ENCODE measurements at places on chromosomes 13 and 19. TPM values are rescaled to one million over a fixed set of nuclear protein-coding genes. Genes with fewer than 3 reads are reported as not detected.

VSIG10L gene
- total RNA-seq: 0.54 TPM

- DNase-seq: no peak
These were observed 17.3 kb upstream of the DCLK1 start for GRCh38 chr13:36148446-36148845.

TIMM44 gene
- total RNA-seq: 51.2 TPM

GRCh38 chr13:47019977-47020376 is 123.1 kb upstream of the HTR2A start:
- no peak for DNase-seq

GRCh38 chr19:49776371-49776764 is 9.6 kb downstream of the AP2A1 start:
- DNase-seq: no peak

PRSS57 gene
- not detected for total RNA-seq

TRPC4 gene
- total RNA-seq: 7.1 TPM

MBD3L2 gene
- total RNA-seq: not detected

GAPDHS gene
- total RNA-seq: not detected

FCER2 gene
- 1.4 TPM for total RNA-seq

DNA sequence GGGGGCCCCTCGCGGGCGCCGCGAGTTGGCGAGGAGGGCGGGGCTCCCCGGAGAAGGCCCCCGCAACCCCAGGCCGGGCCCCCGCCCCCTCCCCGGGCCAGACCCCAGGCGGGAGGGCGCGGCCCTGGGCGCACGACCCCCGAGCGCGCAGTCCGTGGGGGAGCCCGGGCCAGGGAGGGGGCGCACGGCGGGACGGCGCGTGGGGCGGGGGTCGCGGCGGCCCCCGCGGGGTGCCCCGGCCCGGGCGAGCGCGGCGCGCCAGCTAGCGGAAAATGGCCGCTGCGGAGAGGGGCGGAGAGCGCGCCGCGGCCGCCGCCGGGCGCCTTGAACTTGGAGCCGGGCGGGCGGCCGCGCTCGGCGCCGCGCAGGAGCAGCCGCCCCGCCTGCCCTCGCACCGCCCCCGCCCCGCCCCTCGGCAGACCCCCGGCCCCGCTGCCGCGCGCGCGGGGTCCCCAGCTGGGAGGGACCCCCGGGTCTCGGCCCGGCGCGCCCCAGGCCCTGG is 6.4 kb upstream of the NFIC start:
- DNase-seq: no peak

GNA15 gene
- total RNA-seq: 14.0 TPM

UFM1 gene
- 40.9 TPM for total RNA-seq

SCAF1 gene
- 30.6 TPM for total RNA-seq

DNA sequence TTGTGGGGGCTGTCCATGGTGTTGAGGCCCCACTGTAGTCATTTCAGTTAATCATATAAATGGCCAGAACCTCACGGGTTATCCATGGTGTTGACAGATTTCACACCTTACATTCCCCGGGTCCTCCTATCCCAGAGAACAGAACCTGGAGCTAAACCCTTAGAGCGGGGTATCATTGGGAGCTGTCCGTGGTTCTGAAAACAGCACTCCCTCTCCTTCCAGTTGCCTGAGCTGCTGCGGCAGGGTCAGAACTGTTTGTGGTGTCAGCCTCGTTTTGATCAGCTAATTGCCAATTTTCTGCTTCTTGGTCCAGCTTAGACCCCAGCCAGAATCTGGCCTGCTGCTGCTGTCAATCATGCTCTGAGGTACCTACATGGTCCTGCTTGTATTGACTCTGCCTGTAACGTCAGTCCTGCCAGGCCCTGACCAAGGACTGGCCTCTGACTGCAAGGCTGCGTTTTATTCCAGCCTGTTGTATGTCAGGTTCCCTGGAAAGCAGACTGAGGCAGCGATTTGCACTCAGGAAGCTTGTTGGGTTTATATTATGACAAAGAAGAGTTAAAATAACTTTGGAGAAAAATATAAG is 55.8 kb upstream of the KCTD15 start:
- no peak for DNase-seq

DNA sequence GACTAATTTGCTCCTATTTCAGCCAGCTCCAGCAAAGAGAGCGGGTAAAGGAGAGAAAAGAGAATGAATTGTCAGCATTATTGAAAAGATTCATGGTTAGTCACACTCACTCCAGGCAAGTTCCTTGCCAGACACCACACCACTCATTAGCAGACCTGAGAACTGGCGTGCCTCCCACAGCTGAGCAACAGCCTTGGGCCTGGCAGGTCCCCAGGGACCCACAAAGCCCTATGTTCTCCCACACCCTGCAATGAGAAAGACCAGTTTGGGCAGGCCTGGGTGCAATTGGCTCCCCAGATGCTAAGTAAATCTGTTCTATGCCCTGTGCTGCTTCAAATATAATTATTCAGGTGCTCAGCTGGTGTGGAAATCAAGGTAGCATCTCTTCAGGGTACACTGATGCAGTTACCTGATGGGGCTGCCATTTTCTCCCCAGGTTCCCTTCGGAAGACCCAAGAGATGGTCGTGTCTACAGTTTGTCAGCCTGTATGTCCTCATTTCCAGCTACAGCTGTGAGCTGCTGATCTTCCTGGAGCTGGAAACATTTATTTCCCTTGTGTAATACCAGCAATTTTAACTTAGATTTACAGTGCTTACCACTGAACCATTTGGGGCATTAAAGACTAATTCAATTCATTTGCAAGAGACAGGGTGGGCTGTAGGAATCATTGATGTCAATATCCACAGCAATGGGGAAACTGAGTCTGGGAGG is 405.0 kb downstream of the COG6 start:
- peak; percentile 24 for DNase-seq

DNA sequence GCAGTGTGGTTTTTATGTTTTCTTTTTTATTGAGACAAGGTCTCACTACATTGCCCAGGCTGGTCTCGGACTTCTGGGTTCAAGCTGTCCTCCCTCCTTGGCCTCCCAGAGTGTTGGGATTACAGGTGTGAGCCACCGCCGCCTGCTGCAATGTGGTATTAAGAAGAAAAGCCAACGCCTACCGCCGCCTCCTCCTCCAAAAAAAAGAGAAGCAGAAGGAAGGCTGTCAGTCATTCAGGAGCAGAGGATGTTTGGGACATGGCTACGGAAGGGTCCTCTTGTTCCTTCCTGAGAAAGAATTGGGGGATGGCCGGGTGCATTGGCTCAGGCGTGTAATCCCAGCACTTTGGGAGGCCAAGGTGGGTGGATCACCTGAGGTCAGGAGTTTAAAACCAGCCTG is 1.2 kb downstream of the PPP1R37 start:
- DNase-seq: no peak

PRRG2 gene
- total RNA-seq: not detected

- DNase-seq: no peak
These were observed 1.4 kb upstream of the SLC7A9 start for GRCh38 chr19:32870981-32871451.

DNA sequence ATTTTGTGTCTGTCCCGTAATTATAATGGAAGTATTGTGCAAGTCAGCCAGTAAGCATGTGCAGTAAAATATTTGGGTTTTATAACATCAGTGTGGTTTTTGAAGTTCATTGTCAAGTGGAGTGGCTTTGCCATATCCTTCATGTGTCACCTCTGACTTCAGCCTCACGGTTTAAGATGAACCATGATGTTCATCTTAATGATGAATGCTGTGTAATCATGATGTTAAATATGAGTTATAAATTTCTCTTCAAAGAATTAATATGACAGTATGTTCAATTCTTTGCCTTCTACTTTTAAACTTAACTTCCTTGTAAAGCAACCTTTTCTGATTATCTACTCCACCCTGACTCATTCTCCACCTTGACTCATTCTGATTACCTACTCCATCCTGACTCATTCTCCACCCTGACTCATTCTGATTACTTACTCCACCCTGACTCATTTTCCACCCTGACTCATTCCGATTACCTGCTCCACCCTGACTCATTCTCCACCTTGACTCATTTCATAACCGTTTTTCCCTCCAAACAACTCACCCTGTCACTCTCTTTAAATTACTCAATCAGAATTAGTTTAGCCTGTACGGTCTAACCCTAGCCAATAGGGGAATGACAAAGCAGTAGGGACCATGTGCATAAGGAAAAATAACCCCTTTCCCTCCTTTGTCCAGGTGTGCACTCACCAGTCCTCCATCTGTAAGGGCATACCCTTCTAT is 50.3 kb upstream of the ANKRD10 start:
- no peak for DNase-seq

SYT5 gene
- total RNA-seq: not detected

PRTN3 gene
- total RNA-seq: not detected

ARGLU1 gene
- 112 TPM for total RNA-seq

DNA sequence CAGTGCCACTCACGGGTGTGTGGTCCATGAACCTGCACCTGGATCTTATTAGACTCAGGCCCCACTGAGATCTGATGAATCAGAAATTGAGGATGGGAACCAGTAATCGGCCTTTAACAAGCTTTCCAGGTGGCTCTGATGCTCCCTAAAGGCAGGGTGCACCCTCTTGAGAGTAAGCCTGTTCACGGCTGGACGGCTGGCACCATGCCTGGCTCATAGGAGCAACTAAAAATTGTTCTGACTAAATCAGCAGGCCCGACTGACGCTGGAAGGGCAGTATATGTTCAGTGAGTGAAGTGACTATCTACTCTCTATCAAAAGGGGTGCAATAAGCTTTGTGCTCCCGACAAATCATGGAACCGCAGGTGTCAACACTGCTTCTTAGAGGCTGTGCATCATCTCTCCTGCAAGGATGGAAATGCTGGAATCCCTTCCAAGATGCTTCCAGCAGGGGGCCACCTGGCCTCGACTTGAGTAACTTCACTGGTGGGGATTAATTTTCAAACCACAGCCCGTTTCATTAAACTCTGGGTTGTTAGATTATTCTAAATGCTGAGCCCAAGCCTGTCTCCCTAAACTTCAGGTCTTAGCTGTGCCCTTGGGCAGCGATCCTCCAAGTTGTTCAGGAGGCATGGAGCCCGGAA is 28.4 kb downstream of the TMTC4 start:
- DNase-seq: no peak

GRCh38 chr19:18520848-18521691 is 800 bp downstream of the ELL start:
- no peak for DNase-seq

IGFL3 gene
- not detected for total RNA-seq

- peak; percentile 59 for DNase-seq
These were observed 240.9 kb upstream of the SERP2 start for GRCh38 chr13:44132710-44133109.

- DNase-seq: no peak
These were observed at the start of gene KCNRG for GRCh38 chr13:50015258-50015657. Gene KCNRG (plus strand): TSS chr13:50015444. CDS start chr13:50015494, 50 bp downstream.

DNA sequence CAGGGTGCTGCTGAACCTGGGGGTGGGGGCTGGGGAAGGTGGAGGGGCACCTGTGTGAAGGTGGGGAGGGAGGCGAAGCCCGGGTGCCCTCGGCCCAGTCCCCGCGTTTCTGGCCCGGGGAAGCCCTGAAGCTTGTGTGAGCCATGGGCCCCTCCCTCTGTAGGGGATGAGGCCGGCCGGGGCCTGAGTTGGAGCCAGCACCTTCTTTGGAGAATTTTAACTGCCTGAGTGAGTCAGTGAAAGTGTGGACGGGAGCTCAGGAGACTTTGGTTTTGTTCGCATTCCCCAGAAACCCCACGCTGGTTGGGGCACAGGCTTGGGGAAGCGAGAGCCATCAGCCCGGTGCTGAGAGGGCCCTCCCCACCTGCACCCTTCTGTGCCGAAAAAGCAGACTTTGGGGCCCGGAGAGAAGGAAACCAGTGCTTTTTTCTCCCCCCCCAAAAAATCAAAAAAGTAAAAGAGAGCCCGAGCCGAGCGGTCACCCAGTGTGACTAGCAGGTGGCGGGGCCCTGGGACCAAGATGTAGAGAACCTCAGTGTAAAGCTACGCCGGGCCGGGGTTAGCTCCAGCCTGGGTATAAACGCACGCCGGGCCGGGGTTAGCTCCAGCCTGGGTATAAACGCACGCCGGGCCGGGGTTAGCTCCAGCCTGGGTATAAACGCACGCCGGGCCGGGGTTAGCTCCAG is 45.1 kb downstream of the TMEM255B start:
- no peak for DNase-seq

TMPRSS9 gene
- total RNA-seq: 0.42 TPM

- no peak for DNase-seq
These were observed 11.9 kb downstream of the PRKACA start for GRCh38 chr19:14105680-14106079.

ELOF1 gene
- 24.3 TPM for total RNA-seq

- no peak for DNase-seq
These were observed 65.1 kb upstream of the GTF3A start for GRCh38 chr13:27359199-27359821.

- peak; percentile 62 for DNase-seq
These were observed 11.5 kb downstream of the APLP1 start for GRCh38 chr19:35879770-35880317.

SULT2B1 gene
- not detected for total RNA-seq

FXYD5 gene
- total RNA-seq: 65.0 TPM

- DNase-seq: no peak
These were observed 322.8 kb upstream of the EDNRB start for GRCh38 chr13:78241278-78241919.

DNA sequence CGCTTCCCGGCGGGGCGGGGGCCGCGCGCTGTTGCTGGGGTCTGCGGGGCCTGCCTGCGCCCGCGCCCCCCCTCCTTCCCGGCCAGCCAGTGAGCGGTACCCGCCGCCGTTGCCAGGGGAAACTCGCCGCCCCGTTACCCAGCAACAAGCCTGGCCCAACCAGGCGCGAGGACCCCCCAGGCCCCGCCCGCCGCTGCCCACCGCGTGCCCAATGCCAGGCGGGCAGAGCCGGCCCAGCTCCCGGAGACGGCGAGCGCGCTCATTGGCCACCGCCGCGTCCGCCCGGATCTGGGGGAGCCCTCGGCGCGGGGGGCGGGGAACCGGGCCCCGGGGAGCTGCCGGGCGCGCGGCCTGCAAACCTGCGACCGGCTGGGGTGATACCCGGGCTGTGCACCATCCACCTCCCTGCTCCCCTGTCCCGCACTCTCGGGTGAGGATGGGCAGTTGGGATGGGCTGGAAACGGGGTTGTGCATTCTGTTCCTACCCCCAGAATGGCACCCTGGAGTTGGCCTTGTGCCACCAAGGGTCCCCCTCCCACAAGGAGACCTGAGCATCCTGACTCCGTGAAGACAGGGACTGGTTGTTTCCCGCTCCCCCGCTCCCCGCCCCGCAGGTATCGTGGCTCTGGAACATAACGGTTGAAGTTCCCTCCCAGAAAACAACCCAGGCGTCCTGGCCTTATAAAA is 8.8 kb upstream of the BBC3 start:
- no peak for DNase-seq

DNA sequence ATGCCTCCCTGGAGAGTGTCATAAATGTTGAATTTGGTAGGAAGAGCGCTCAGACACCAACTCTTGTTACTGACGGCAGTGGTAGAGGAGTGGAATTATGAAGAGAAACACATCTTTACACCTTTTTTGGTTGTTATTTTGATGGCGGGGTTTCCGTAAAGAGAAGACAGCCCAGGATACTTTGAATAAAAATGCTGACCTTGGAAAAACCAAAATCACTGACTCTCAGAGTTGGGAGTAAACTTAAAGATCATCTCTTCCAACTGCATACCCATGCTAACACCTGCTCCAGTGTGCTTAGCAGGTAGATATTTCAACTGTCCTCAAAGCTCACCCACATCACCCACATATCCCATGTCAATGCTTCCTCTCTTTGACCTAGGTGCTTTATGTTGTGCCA is 498.6 kb downstream of the LIG4 start:
- no peak for DNase-seq

All from thoracic aorta (tissue), 2 donors.